ENCODE measurements at places on chromosomes 12 and 14. TPM values are rescaled to one million over a fixed set of nuclear protein-coding genes. Genes with fewer than 3 reads are reported as not detected.

SLC10A1 gene
- not detected for total RNA-seq

DNA sequence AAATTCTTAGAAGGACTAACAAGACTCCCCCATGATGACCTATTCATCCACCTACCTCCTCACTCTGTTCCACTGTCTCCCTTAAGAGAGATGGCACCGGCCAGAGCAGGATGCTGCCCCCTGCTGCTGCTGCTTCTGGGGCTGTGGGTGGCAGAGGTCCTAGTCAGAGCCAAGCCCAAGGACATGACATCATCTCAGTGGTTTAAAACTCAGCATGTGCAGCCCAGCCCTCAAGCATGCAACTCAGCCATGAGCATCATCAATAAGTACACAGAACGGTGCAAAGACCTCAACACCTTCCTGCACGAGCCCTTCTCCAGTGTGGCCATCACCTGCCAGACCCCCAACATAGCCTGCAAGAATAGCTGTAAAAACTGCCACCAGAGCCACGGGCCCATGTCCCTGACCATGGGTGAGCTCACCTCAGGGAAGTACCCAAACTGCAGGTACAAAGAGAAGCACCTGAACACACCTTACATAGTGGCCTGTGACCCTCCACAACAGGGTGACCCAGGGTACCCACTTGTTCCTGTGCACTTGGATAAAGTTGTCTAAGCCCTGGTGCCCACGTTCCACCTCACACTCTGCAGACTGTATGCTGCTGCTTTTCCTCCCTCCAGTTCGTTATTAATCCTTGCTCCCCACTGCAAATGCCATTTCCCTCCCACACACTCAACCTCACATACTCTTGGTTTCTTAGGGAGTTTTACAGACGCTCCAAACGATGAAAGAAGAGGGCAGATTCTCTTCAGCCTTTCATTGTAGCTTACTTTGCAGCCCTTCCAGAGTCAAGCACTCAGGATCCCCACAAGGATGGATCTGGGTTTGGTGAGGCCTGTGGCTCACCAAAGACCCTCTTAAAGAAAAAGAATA is at the start of gene RNASE8:
Gene RNASE8 (plus strand): TSS at position 20 of the 873 bp plus-strand sequence. CDS start 71 bp downstream, at position 91.
- DNase-seq, result no peak

- DNase-seq, result no peak
Measured at GRCh38 chr12:132078190-132078589, 65.9 kb downstream of the DDX51 start.

- DNase-seq, result no peak
Measured at GRCh38 chr14:69693145-69693544, 73.8 kb upstream of the SRSF5 start.

ABHD12B gene
- total RNA-seq, result not detected

TDRD9 gene
- 8.8 TPM for total RNA-seq

TSHR gene
- total RNA-seq, result not detected

TCTN1 gene
- 47.0 TPM for total RNA-seq

DNA sequence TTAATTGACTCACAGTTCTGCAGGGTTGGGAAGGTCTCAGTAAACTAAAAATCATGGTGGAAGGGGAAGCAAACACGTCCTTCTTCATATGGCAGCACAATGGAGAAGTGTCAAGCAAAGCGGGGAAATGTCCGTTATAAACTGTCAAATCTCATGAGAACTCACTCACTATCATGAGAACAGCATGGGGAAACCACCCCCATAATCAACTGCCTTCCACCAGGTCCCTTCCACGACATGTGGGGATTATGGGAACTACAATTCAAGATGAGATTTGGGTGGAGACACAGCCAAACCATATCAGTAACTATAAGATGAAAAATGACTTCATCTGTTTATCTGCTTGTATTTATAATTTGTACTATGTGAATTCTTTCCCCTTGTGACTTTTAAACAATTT is 577.6 kb upstream of the MDGA2 start:
- no peak for DNase-seq

ARMH4 gene
- total RNA-seq, result 9.9 TPM

- DNase-seq, result peak; percentile 84
Measured at GRCh38 chr12:104480826-104481440, 24.2 kb downstream of the CHST11 start.

DNA sequence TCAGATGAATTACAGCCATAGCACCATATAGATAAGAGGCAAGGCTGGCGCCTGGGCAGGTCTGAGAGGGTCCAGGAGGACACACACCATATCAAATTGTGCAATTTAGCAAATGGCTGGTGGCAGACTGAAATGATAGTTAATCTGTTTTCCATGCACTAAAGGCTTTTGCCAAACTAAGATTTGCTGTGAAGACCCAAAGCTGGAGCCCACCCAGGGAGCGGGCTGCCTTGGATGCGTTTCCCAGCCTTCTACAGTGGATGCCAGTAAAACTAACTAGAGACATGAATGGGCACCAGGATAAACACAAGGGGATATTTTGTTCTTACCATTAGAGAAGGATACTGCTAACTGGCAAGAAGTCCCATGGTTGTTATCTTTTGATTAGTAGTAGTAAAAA is 475.1 kb downstream of the DPF3 start:
- DNase-seq, result no peak

KRT80 gene
- not detected for total RNA-seq

GRCh38 chr14:48125654-48126053 is 450.2 kb upstream of the MDGA2 start:
- DNase-seq, result no peak

CKB gene
- 697 TPM for total RNA-seq

- no peak for DNase-seq
Measured at GRCh38 chr14:58607952-58608317, 29.8 kb upstream of the DACT1 start.

DNA sequence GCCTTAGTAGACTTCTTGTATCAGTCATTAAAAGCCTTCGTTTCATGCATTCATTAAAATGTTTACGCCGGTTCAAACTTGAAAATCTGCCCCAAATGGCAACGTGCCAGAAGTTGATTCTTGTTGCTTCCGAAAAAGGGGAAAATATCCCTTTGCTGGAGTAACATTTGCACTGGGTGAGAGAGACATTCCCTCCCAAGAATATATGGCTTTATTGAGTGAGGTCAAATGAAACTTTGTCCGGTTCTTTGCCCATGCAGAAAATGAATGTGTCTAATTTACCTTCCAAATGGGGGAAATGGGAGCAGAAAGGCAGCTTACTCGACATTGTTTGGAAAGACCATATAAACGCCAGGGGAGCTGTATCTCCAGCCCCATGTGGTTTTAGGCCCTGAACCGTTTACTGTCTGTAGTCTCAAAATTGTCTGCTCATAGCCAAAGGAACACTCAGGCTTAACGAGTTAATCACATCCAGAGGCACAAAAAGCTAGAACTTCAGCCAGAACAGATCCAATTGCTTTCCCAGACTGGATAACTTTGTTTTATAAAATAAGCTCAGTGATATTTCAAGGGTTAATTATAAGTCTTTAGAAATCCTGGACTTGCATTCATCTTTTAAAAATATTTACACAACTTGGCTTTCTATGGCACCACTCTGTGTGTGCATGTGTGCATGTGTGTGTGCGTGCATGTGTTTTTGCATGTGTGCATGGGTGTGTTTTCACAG is 2.9 kb upstream of the EMP1 start:
- no peak for DNase-seq

DNA sequence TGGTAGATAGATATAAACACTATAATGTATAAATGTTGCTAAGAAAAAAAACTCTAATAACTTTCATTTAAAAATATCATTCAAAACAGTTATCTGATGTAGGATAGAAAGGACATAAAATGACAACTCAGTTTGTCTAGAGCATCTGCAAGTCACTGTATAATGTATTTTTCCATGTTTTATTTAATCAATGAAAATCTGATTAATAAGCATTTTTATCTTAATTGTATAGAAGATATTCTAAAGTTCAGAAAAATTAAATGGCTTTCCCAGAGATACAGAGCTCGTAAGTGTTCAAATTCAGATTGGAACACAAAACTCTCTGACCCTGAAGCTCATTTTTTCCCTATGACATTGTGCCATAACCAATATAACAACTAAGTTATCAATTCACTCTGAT is 295.9 kb upstream of the DCN start:
- DNase-seq, result no peak

ACRBP gene
- total RNA-seq, result 2.1 TPM

KCNK10 gene
- not detected for total RNA-seq

VCPKMT gene
- total RNA-seq, result 3.6 TPM

GRCh38 chr12:1421091-1421846 is 173.1 kb downstream of the FBXL14 start:
- no peak for DNase-seq

DNA sequence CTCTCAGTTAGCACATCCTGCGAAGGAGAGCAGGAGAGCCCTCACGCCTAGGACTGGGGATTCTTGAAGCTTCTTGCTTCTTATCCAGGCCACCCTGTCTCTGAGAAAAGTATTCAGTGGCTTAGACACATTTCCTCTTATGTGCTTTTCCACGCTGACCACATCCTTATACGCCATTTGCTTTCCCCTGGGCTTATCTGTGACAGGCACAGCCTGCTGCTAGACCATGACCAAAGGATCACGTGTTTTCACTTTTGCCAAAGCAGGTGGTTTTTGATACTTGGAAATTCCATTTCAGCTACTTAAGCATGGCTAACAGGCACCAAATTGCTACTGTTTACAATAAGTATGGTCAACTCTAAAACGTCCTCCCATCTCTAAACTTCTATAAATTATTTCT is 587.4 kb downstream of the AACS start:
- no peak for DNase-seq

FBLN5 gene
- total RNA-seq, result 99.7 TPM

BATF gene
- total RNA-seq, result 3.0 TPM

GRCh38 chr14:98189511-98189910 is 1082.5 kb downstream of the BCL11B start:
- no peak for DNase-seq

GRCh38 chr12:3139760-3140159 is 62.6 kb downstream of the TSPAN9 start:
- no peak for DNase-seq

- peak; percentile 96 for DNase-seq
Measured at GRCh38 chr14:102096569-102097188, 9.8 kb upstream of the HSP90AA1 start.

PRIMA1 gene
- total RNA-seq, result 11.7 TPM

RIPK3 gene
- 6.1 TPM for total RNA-seq

DNA sequence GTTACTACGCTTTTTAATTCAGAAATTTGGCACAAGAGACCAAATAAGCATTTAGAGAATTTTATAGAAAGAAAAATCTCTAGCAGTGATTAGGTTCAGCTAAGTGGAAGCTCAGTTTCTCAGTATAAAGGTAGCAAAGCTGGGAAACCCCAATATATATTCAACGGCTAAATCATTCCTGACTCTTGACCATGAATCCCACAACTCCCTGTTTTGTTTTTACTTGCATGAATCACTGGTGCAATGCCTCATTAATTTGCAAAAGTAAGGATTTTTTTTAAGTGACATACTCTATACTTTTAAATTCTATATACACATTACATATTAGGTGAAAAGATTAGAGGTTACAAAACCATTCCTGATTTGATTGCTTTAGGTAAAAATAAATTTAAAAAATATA is 74.3 kb upstream of the PLEKHG7 start:
- no peak for DNase-seq

GUCY2C gene
- not detected for total RNA-seq

DNA sequence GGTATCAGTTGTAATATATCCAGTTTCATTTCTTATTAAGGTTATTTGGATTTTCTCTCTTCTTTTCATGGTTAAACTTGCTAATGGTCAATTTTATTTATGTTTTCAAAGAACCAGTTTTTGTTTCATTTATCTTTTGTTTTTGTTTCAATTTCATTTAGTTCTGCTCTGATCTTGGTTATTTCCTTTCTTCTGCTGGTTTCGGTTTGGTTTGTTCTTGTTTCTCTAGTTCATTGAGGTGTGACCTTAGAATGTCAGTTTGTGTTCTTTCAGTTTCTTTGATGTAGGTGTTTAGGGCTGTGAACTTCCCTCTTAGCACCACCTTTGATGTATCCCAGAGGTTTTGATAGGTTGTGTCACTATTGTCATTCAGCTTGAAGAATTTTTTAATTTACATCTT is 145.6 kb upstream of the SLCO1B1 start:
- DNase-seq, result no peak

GRCh38 chr14:56358851-56359614 is 220.6 kb upstream of the TMEM260 start:
- no peak for DNase-seq

DNA sequence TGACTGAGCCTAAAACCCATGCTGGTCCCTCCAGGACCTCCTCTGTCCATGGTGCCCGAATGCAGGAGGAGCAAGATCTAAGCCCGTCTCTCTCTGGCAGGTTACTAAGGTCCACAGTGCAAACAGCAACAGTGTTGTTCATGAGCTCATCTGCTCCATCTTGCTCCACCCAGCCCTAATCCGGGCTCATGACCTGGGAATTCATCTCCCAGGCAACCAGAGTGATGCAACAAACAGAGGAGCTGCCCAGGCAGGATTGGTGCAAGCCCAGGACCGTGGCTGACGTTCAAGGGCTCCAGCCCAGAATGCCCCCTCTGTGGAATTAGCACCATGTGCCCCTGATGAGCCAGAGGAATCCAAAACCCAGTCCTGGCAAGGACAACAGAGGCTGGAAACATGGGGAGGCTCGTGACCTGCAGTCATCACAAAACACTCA is 29.9 kb downstream of the HSPB8 start:
- DNase-seq, result peak; percentile 92

- DNase-seq, result no peak
Measured at GRCh38 chr12:30164382-30165318, 380.9 kb upstream of the TMTC1 start.

DNA sequence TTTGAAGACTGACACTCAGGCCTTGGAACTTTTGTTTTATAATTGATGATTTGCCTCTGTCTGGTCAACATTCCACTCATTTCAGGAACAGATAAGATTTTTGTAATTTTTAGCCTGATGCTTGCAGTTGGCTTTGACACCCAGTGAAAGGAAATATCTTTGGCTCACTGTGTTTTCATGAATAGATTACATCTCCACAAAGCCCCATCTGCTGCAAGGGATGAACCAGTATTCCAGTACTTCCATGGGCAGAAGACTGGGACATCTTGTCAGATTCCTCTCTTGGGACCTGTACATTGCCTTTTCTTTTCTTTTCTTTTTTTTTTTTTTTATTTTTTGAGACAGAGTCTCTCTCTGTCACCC is 28.4 kb downstream of the GSG1 start:
- no peak for DNase-seq

GRCh38 chr14:34507459-34507858 is 32.0 kb downstream of the EAPP start:
- DNase-seq, result no peak

MYBPC1 gene
- 10.3 TPM for total RNA-seq

DNA sequence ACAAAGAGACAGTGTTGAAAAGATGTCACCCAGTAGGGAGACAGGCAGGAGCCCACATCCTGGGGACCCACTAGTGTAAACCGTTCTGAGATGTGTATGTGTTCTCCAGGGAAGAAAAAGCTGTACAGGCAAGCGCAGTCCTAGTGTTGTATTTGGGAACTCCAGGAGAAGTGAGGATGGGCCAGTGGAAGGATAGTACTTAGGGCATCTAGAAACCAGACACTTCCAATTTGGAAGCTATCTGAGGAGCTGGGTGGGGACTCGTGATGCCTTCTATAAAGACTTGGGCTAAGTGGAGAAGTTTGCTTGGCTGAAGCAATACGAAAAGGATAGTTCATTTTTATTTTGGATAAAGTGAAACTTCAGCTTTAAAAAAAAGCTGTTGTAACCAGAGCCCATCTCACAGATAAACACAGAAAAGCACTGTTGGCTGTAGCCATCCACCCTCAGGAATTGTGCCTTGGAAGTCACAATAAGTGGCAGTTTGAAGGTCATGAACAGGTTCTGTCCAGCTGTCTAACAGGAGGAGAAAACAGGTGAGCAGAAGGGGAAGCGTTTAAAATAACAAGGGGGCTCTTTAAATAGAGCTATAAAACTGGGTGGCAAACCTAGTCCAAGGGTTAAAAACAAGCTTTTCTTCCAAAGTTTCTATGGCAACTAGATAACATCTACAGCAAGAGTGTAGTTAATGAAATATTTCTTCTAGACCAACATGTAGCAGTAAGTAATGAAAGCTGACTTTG is 108.0 kb upstream of the ARHGAP5 start:
- no peak for DNase-seq
